ENCODE measurements at places on chromosomes 12 and 14.

- DNase-seq = no peak
These were observed 790.6 kb downstream of the DIO2 start for GRCh38 chr14:79420725-79421124.

- no peak for DNase-seq
These were observed 27.9 kb downstream of the IRF2BPL start for GRCh38 chr14:77000340-77001270.

GRCh38 chr12:111219440-111219839, 149.5 kb downstream of the PHETA1 start:
- no peak for DNase-seq

- no peak for DNase-seq
These were observed 140.5 kb upstream of the SRRM4 start for GRCh38 chr12:118840878-118841277.

GRCh38 chr12:53996240-53997203, 3.4 kb upstream of the HOXC9 start:
- no peak for DNase-seq

DNA sequence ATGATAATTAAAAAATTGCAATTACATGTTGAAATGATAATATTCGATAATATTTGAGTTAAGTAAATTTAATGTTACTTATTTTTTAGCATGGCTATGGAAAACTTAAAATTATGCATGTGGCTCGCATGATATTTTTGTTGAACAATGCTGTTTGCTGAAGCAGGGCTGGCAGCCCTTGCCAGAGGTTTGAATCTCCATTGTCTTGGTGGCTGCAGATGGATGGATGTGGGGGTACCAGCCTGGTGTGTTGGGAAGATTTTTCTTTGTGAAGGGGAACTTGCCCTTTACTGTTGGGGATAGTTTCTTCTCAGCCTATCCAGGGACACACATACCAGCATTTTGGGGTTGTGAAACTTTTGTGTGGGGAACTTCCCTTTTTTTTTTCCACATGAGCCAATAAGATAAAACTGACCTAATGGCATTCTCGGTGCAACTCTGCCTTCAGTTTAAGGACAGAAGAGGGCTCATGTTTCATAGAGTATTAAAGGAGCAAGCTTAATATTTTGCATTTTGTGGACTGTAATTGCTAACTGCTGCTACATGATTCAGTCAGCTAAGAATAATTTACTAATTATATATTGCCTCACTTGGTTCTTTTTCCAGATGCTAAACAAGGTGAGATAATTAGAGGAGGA, 8.8 kb downstream of the RASSF3 start:
- no peak for DNase-seq

DNA sequence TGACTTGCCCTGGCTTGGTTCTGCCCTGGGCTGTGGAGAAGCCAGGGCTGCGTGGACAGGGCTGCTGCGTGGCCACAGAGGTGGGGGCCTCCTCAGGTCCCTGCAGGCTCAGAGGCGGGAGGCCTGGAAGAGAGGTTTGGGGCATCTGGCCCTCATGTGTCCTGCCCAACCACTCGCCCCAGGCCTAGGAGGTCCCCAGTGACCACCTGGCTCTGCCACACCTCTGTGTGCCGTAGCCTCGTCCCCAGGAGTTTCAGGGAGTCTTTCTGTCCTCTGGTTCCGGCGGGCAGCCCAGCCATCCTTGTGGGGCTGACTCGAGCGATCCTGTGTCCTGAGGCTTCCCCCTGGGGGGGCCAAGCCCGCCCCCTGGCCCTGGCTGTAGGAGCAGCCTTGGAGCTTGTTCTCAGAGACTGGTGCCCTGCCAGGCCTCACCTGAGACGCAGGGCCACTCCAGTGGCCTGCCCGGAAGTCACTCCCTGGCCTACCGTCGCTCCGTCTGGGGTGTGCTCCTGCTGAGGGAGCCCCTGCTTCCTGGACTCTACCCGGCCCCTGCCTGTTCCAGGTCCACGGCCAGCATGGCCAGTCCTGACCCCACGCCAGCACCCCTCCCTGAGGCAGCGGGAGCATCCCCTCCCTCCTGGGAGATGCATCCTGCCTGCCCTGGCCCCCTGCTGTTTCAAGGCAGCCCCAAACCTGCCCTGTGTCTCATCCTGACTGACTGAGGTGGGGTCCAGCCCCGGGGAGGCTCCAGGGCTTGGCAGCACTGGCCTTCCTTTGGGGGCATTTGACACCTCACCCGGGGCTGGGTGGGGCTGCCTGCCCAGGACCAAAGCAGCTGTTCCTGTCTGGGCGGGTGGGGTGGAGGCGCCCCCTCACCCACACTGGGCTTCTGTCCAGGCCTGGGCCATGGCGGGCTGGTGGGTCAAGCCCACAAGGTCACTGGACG, 13.9 kb downstream of the ASPG start:
- DNase-seq = no peak

- no peak for DNase-seq
These were observed 85.3 kb downstream of the SCARB1 start for GRCh38 chr12:124778411-124778810.

GRCh38 chr12:57624441-57625220, 8.4 kb downstream of the B4GALNT1 start:
- DNase-seq = peak; percentile 76

- no peak for DNase-seq
These were observed 85.3 kb upstream of the ATP2B1 start for GRCh38 chr12:89793946-89794345.

- DNase-seq = no peak
These were observed 45.4 kb downstream of the DCAF5 start for GRCh38 chr14:69107407-69108003.

- no peak for DNase-seq
These were observed 385.4 kb downstream of the CCDC91 start for GRCh38 chr12:28575593-28576205.

- DNase-seq = no peak
These were observed 82.3 kb downstream of the KCNMB4 start for GRCh38 chr12:70448371-70448770.

Data from mesenteric fat pad (tissue), 1 donor.